ENCODE measurements at places on chromosomes 7 and 10.

DNA sequence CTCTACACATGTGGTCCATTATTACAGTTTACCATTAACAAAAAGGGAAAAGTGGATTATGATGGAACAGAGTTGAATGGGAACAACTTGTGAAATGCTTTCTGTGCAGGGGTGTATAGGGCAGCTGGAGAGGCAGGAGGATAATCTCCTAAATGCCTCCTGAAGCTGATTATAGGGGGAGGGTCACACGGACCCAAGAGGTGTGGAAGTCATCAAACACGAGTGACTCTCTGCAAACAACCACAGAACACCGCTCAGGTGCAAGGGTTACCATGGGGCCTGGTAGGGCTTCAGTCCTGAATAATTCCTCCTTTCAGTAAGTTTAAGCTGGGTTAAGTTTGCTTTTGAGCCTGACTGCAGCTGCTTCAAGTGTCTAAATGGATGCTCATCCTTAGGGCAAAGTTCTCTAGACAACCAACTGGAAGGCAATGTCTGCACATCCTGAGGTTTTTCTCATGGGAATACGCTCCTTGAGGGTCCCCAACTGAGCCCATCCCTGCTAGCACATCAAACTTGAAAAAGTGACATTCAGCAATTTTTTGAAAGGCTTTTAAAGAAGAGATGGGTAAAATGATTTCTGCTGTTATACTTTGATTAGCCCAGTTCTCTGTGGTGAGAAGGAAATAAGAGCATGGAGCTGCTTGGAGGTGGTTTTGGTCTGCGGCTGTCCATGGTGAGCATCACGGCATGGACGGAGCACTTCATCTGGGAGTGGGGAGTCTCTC lies 1.9 kb downstream of the PDE6C start:
- H3K27ac ChIP-seq = no peak overlapping the region
- peaks cover 19% of the 10 kb centered on the region for H3K4me1 ChIP-seq
- DNase-seq = no peak
- no peaks in the 10 kb centered on the region for H3K36me3 ChIP-seq
- H3K27me3 ChIP-seq = no peaks in the 10 kb centered on the region

GRCh38 chr7:87204933-87205332 lies 14.6 kb downstream of the TMEM243 start:
- no peak overlapping the region for H3K27ac ChIP-seq
- H3K4me1 ChIP-seq = peaks cover 17% of the 10 kb centered on the region
- no peak overlapping the region for H3K4me3 ChIP-seq
- peaks cover 4% of the 10 kb centered on the region for H3K36me3 ChIP-seq
- H3K27me3 ChIP-seq = no peaks in the 10 kb centered on the region
- no peak for DNase-seq

GRCh38 chr7:139698844-139699243 lies 79.0 kb downstream of the HIPK2 start:
- no peak overlapping the region for H3K27ac ChIP-seq
- H3K27me3 ChIP-seq = no peaks in the 10 kb centered on the region
- no peak for DNase-seq

GRCh38 chr7:41244246-41244645 lies 458.6 kb downstream of the INHBA start:
- no peaks in the 10 kb centered on the region for H3K4me1 ChIP-seq
- no peak overlapping the region for H3K27ac ChIP-seq
- peak; percentile 36 for DNase-seq
- no peaks in the 10 kb centered on the region for H3K27me3 ChIP-seq
- H3K4me3 ChIP-seq = no peak overlapping the region
- no peaks in the 10 kb centered on the region for H3K36me3 ChIP-seq

GRCh38 chr7:137694405-137694804 lies 152.4 kb downstream of the DGKI start:
- no peaks in the 10 kb centered on the region for H3K27me3 ChIP-seq
- no peak overlapping the region for H3K4me3 ChIP-seq
- H3K27ac ChIP-seq = no peak overlapping the region
- DNase-seq = no peak

GRCh38 chr10:95881316-95881715 lies 26.5 kb upstream of the CC2D2B start:
- DNase-seq = no peak
- no peak overlapping the region for H3K27ac ChIP-seq
- peaks cover 3% of the 10 kb centered on the region for H3K36me3 ChIP-seq

DNA sequence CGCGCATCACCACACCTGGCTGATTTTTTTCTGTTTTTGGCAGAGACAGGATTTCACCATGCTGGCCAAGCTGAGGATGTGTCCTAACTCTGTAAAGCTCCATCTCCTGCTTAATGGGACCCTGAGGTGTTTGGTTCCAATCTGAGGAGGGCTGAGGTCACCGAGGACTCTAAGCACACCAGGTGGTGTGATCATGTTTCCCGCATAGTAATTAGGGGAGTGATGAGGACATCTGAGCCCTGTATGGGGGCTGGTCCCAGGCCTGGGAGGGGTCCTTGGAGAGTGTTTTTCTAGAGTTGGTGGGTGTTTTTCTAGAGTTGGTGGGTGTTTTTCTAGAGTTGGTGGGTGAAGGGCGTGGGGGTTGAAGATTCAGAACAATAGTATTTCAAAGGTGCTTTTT lies 3.0 kb upstream of the ABHD11 start:
- peak; percentile 52 for DNase-seq
- no peak overlapping the region for H3K27ac ChIP-seq
- H3K4me3 ChIP-seq = no peak overlapping the region
- no peaks in the 10 kb centered on the region for H3K36me3 ChIP-seq
- peaks cover 36% of the 10 kb centered on the region for H3K4me1 ChIP-seq

- no peaks in the 10 kb centered on the region for H3K27me3 ChIP-seq
- no peak overlapping the region for H3K4me3 ChIP-seq
- no peak overlapping the region for H3K27ac ChIP-seq
- no peaks in the 10 kb centered on the region for H3K36me3 ChIP-seq
Observed at GRCh38 chr10:88565072-88565471, 18.0 kb downstream of the RNLS start.

- H3K27me3 ChIP-seq = no peaks in the 10 kb centered on the region
- no peak overlapping the region for H3K4me3 ChIP-seq
- no peaks in the 10 kb centered on the region for H3K4me1 ChIP-seq
- H3K27ac ChIP-seq = no peak overlapping the region
- no peak for DNase-seq
Observed at GRCh38 chr7:156069891-156070290, 257.6 kb upstream of the SHH start.

GRCh38 chr7:99559175-99559915 lies 903 bp downstream of the ZNF655 start:
- no peak for DNase-seq
- H3K27me3 ChIP-seq = no peaks in the 10 kb centered on the region
- H3K27ac ChIP-seq = peak overlapping the region; percentile 93
- H3K4me1 ChIP-seq = peaks cover 14% of the 10 kb centered on the region
- no peaks in the 10 kb centered on the region for H3K36me3 ChIP-seq

DNA sequence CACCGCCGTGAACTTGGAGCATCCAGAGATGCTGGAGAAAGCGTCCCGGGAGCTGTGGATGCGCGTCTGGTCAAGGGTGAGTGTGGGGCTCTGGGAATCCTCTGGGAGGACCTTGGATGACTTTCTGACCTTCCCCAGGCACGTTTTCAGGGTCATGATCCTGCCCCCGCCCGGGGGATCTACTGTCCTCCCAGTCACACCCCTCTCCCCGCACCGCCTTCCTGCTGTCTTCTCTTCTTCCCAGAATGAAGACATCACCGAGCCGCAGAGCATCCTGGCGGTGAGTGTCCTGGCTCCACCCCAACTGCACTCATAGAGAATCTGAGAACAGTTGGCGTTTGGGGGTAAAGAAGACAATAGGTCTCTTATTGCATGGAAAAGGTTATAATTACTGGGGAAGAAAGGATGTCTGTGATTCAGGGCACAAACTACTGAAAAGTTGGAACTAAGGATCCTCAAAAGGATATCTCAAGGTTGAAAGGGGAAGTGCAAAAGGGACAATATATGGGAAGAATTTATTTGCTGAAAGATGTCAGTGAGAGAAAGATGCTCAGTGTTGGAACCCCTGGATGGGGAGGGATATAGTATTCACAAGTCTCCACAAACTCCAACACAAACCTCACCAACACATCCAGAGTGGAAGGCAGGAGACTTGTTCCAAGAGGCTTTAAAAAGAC lies 1.9 kb downstream of the GSTK1 start:
- H3K4me1 ChIP-seq = no peaks in the 10 kb centered on the region
- no peaks in the 10 kb centered on the region for H3K27me3 ChIP-seq
- DNase-seq = no peak
- H3K4me3 ChIP-seq = no peak overlapping the region

DNA sequence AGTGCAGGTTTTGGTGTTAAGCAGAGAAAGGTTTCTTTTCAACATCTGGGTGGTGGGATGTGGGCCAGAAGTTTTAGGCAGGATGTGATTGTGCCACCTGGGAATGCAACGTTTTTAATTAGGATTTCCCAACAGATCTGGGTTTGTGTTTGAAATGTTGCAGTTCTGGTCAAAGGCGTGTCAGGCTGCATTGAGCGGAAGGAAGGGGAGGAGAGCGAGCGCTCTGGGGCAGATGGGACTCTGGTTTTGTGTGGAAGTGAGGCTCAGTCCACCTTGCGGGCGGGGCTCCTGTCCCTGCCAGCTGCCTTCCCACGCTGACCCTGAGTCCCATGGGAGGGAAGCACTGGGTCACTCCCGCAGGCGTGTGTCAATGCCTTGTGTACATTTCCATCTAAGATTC lies 767.7 kb downstream of the KCNMA1 start:
- no peaks in the 10 kb centered on the region for H3K27me3 ChIP-seq
- H3K36me3 ChIP-seq = no peaks in the 10 kb centered on the region
- H3K4me1 ChIP-seq = no peaks in the 10 kb centered on the region
- DNase-seq = no peak
- H3K4me3 ChIP-seq = no peak overlapping the region

GRCh38 chr7:25852211-25852938 lies 299.6 kb upstream of the NFE2L3 start:
- H3K4me3 ChIP-seq = peak overlapping the region; percentile 45
- no peaks in the 10 kb centered on the region for H3K36me3 ChIP-seq
- peak; percentile 76 for DNase-seq
- H3K27ac ChIP-seq = no peak overlapping the region
- H3K4me1 ChIP-seq = peaks cover 29% of the 10 kb centered on the region

DNA sequence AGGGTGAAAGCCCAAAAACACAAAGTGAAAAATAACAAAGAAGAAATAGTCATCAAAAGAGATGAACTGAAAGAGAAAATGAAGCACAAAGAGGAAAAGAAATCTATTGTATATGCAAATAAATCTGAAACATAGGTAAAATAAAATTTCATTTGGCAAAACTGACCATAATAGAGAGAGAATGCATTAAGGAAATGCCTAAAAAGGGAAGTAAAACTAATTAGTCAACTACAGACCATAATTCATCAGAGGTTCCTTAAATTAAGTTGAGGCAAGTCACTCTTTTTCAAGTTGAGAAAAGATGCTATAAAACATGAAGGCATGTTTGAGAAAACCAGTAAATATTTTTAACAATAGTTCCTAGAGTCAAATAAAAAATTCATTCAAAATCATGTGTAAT lies 233.3 kb downstream of the LRRN3 start:
- no peaks in the 10 kb centered on the region for H3K36me3 ChIP-seq
- no peak overlapping the region for H3K4me3 ChIP-seq
- H3K27ac ChIP-seq = no peak overlapping the region
- no peak for DNase-seq
- no peaks in the 10 kb centered on the region for H3K4me1 ChIP-seq

DNA sequence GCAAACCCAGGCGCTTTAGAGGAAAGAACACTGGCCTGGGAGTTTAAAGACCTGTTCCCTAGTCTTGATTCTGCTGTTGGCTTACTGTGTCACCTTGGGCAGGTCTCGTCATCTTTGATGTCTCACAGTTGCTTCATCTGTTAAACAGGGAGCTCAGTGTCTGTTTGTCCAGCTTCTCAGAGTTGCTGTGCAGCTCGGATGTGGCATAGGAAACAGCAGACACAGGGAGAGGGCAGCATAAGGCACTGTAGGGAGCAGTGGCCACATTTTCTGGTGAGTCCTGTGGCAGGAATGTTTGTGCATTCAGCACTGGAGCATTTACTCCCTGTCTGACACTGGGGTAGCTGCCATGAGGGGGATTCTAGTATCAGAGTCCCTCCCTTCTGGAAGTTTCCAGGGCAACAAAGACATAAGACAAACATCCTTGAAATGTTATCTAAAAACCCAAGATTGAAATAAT lies 2.0 kb downstream of the REPIN1 start:
- H3K27me3 ChIP-seq = no peaks in the 10 kb centered on the region
- H3K4me1 ChIP-seq = peaks cover 19% of the 10 kb centered on the region
- H3K27ac ChIP-seq = no peak overlapping the region
- no peak overlapping the region for H3K4me3 ChIP-seq
- peak; percentile 1 for DNase-seq

DNA sequence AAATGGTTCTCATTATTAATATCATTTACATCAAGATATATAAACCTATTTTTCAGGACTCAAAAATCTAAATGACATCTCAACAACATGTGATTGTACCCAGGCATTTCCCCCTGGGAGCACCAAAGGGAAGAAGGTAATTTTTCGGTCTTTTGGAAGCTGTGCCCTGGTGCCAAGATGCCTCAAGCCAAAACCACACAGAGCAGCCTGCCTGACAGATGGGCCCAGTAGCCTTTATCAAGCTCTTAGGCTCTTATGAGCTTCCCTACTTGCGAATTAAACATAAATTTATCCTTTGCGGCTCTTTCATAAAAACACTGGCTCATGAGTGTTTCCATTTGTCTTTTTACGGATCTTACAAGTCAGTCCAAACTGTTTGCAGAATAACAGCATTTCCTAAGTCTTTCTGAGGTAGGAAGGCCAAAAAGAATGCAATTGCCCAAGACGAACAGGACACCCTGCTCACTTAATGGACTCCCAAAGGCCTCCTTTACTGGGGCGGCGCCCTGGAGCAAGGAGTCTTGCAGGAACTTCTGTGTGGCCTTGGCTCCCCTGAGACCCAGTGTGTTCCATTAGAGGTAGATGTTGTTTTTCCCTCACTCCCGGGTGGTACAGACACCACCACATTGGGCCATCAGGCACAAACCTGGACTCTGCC lies 4.1 kb upstream of the RASSF4 start:
- no peaks in the 10 kb centered on the region for H3K36me3 ChIP-seq
- H3K4me1 ChIP-seq = peaks cover 9% of the 10 kb centered on the region
- DNase-seq = no peak
- H3K27me3 ChIP-seq = peaks cover 8% of the 10 kb centered on the region

DNA sequence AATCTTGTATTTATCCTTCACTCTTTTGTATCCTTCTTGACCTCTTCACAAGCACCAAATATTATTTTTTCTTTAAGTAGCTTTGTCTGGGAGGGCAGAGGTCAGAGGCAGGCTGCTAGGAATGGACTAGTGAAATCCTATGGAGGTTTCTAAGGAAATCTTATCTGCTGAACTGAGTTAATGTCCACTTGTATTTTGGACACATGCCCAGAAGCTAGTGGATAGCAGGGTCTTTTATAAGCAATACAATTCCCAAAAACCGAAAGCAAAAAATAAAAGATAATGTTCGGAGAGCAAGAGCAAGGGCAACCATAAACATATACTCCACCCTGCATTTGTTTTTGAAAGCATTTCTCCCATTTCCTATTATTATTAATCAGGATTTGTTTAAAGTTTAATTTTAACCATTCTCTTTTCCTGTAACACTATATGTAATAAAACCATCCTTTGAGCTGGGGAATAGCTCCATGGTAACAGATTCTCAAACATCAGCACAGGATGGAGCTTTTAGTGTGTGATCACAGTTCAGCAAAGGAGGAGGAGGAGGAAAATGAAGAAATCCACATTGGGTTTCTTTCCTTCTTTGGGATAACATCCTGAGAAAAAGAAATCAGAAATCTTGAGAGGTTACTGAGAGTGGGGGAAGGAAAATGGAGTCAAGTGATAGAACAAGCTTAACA lies 328.2 kb upstream of the LRRN3 start:
- H3K27ac ChIP-seq = no peak overlapping the region
- H3K4me1 ChIP-seq = peaks cover 12% of the 10 kb centered on the region
- DNase-seq = no peak
- no peaks in the 10 kb centered on the region for H3K36me3 ChIP-seq
- no peak overlapping the region for H3K4me3 ChIP-seq
- no peaks in the 10 kb centered on the region for H3K27me3 ChIP-seq

Measured in neural progenitor cell (in vitro differentiated cells).